ENCODE measurements at places on chromosomes 5 and 9. TPM values are rescaled to one million over a fixed set of nuclear protein-coding genes. Genes with fewer than 3 reads are reported as not detected.

DNA sequence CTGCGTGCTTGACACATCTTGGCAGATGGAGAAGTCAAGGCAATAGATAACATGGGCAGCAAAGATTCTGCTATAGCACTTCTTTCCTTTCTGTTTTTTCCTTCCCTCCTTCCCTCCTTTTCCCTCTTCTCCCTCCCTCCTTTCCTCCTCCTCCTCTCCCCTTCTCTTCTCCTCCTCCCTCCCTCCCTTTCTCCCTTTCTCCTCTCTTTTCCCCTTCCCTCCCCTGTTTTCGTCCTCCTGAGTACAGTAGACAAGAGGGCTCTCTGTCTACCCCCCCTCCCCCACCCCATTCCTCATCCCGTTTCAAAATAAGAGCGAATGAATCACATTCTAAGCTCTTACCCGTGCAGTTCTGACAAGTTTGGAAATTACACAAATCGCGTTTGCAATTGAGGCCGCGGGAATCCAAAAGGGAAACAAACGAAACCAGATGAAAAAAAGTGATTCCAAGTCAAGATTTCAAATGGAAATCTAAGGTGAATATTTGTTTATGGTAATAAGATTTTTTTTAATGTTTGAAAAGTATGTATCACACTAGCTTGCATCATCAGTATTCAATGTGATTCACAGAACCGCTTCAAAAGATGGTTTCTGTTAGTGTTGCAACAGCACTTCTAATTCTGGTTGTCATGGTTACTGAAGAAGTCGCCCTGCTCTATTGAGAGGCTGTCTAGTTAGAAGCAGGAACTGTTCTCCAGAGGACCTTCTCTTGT is 1.3 kb downstream of the NIM1K start:
- peak; percentile 51 for DNase-seq

GRCh38 chr9:37100741-37101140 is 19.6 kb upstream of the ZCCHC7 start:
- no peak for DNase-seq

DNA sequence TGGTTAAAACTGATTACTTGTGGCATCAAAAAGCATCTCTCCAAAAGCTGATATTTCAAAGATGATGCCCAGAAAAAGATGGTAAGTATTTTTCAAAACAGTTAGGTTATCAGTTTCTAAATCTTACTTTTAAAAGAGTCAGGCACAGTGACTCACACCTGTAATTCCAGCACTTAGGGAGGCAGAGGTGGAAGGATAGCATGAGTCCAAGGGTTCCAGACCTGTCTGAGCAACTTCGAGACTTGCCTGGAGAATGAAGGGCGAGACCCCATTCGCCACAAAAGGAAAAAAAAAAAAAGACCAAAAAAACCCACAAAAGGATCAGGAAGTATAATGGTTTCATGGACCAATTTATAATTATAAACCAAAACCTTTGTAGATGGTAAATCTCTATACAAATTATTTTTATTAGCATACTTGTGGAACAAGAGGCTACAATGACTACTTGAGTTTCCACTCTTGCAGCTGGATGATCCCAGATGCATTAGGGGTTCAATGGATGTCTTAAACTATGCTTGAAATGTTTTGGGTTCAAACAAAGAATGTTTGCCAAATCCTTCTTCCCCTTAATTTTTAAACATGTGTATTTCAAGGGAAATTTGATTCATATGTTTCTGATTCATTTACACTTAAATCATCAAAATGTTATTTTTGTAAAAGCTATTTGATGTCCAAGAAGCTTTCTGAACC is 96.1 kb downstream of the ADAMTSL1 start:
- DNase-seq, result no peak

DNA sequence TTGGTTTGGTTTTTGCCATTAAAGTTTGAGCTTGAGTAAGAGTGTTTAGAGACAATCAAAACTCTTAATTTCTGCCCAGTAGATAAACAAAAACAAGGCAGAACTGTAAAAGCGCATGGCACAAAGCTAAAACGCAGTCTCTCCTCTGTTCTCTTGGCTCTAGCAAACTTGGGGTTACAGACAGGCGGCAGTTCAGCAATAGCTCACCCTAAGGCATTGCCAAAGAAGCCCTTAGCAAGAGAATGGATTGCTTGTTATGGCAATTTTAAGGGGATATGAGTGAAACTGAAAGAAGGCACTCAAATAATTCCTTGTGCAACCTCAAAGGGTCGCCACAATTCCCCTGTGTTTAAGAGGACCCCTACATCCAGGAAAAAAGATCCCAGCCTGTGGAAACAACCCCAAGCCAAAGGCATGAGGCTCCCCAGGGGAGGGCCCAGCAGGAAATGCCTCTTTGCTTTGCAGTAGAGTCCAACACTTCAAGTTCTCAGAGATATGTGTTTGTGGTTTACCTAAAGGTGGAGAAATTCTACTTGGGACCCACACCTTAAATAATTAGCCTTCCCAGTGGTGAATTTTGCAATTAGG is 317.0 kb upstream of the MPDZ start:
- DNase-seq, result no peak

WNT8A gene
- total RNA-seq, result not detected

DNA sequence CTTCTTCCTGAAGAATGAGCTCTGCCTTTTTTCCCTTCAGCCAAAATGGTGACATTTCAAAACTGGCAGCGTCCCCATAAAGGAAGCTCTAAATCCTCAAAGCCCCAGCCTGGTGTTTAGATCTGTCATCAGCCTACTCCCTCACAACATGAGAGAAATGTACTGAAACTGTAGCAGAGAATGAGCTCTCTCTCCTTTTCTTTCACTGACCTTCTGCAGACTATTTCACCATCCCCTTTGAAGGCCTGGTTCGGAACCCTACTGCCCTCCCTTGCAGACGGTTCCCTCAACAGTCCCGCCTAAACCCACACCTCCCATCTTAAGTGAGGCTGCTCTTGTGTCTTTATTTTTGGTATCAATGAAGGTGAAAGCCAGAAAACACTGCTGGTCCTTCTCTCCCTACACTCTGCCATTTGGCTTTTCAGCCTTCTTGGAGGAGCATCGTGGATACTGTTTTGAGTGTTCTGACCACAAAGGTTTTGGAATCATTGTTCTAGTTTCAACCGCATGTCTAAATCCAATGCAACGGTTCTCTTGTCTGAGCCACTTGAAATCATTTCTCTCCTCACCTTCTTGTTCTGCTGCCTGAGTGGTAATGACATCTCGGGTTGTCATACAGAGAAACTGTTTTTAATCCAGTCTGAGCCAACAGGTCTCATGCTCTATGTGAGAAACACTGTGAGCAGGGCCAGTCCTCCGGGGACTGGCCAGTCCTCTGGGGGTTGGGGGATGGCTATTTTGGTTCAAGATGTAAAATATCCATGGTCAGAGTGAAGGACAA is 39.0 kb downstream of the ITK start:
- no peak for DNase-seq

SERF1B gene
- 61.3 TPM for total RNA-seq

- no peak for DNase-seq
Measured at GRCh38 chr5:37994729-37995128, 154.9 kb upstream of the GDNF start.

GRCh38 chr5:111983459-111983858 is 226.5 kb upstream of the NREP start:
- no peak for DNase-seq

CCL27 gene
- total RNA-seq, result 0.31 TPM

GRCh38 chr5:35237580-35238376 is 7.5 kb upstream of the PRLR start:
- DNase-seq, result no peak

GRCh38 chr5:38023799-38024198 is 184.0 kb upstream of the GDNF start:
- DNase-seq, result no peak

GARIN3 gene
- not detected for total RNA-seq
